ENCODE measurements at places on chromosomes 3 and 15.

DNA sequence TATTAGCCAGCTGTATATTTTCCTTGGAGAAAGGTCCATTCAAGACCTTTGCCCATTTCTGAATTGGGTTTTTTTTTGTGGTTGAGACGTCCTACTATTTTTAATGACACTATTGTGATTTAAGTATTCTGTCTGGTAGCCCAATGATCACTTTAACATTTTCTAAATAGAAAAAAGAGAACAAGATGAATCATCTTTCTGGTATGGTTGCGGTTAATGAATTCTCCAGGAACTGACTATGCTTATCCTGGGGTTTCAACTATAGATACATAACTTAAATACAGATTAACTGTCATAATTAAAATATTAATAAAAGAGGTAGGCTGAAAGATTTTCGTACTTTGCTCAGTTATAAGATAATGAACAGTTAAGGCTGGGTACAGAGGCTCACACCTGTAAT lies 51.9 kb downstream of the PBRM1 start:
- no peak for DNase-seq

DNA sequence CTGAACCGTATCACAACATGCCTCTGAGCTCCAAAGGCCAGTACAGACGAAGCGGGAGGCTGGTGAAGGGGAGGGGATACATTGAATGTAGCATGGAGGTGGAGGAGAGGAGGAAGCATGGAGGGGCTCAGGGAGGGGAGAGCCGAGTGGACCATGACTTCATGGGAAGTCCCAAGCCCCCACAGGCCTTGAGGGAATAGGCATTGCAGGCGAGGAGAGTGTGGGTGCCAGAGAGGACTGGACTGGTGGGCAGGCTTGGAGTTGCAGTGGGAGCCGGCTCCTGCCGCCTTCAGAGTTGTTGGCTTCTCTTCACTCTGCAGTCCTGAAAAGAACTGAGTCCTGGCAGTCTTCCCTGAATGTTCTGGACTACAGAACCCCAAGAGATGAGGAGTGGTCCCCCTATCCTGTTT lies 3.3 kb upstream of the RNU6-1 start:
- no peak for DNase-seq

GRCh38 chr3:188082450-188082849 lies 71.5 kb upstream of the LPP start:
- DNase-seq = no peak

- no peak for DNase-seq
These were observed 772.3 kb downstream of the SI start for GRCh38 chr3:164306042-164306441.

GRCh38 chr15:55969582-55969981 lies 23.8 kb downstream of the NEDD4 start:
- no peak for DNase-seq

Data from C1 segment of cervical spinal cord (tissue), 14 donors.